GM12892 (cell line): ENCODE measurements at places on chromosomes 5 and 9.
A peak's percentile ranks its signal among the peaks of the same experiment; 100 is the strongest.

GRCh38 chr9:21454149-21454548 lies 13.9 kb downstream of the IFNA1 start:
- DNase-seq, result no peak

DNA sequence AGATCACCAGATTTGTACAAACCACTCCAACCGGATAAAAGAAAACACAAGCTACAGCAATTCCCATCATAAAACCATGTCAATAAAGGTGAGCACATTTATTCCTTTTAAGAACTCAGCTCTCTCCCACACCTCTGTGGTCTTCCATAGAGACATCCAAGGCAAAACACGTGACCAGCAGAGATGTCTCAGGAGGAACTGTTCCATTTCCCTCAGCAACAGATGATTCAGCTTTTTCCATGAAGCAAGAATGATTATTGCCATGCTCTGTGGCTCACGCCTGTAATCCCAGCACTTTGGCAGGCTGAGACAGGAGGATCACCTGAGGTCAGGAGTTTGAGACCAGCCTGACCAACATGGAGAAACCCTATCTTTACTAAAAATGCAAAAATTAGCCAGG lies 15.8 kb downstream of the GZMK start:
- no peak for DNase-seq

GRCh38 chr5:6711409-6712141 lies 1.7 kb upstream of the TENT4A start:
- DNase-seq, result no peak

DNA sequence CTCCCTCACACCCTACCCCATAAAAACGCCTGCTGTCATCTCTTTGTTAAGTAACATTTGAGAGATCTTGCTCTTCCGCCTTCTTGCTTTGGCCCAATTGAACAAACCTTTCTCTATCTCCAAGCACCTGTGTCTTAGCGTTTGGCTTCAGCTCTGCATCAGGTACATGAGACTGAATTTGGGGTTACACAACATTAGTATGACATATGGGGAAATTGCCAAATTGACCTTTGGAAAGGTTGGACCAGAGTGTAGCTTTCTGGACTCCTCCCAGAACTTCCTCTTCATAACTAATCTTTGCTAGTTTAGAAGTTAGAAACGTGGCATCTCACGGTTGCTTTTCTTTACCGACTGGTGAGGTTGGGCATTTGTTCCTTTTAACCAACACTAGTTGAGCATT lies 3.5 kb upstream of the EXOSC3 start:
- no peak for DNase-seq

DNA sequence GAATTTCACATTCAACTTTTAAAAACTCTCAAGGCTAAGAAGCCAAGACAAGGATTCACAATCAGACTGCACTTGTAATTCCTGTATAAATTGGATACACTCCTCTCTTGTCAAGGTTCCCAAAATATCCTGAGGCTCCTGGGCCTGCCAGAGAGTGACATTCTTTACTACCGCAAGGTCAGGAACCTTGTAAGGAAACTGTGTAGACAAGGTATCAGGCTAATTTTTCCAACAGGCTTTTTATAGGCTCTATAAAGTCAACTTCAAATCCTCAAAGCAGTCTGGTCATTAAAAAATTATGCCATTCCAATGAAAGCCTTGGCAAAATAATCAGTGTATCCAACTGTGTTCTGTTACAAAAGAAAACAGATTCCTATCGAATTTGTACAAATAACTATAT lies 15.5 kb upstream of the PAIP1 start:
- DNase-seq, result no peak

- DNase-seq, result no peak
These were observed 30.6 kb downstream of the KDM4C start for GRCh38 chr9:6788162-6789016.

GRCh38 chr9:109715344-109715743 lies 64.7 kb upstream of the PALM2AKAP2 start:
- no peak for DNase-seq

DNA sequence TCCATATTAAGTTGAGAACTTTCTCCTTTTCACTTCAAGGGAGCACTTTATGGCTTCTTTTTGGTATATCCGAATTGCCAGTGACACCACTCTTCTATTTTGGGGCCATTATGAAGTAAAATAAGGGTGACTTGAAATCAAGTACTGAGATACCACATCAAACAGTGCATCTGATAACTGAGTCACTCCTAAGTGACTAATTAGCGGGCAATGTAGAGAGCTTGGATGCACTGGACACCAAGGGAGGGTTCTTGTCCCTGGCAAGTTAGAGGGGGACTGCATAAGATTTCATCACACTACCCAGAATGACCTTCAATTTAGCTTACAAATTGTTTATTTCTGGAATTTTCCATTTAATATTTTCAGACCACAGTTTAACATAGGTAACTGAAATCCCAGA lies 813.9 kb upstream of the CDH10 start:
- DNase-seq, result no peak

DNA sequence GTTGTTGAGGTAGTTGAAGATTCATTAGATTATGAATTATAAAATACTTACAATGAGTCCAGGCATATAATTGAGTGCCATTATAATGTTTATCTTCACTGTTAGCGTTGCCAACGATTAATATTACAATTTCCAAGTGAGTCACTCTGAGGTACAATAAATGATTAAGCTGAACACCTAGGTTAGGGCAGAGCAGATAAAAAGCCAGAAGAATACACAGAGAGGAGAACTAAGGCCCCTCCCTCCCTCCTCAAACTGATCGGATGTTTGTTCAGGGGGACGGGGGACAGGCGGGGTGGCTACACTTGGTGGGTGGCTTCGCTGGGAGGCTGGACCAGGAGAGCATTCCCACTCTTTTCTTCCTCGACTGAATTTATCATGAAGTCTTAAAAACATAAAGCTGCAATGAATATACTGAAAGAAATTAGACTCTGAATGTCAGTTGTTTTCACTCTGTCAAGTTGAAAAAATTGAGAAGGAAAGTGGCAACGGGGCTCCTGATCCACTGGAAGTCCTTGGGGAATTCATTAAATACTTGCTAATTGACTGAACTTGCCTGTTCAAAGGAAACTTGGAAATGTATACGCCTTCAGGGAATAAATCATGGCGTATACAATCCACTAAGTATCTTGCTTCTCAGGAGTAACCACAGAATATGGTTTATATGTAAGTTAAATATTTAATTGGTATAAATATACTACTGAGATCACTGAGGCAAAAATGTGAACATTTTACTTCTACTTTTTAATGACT lies 198.1 kb downstream of the TSSK1B start:
- no peak for DNase-seq

- DNase-seq, result no peak
These were observed 105.1 kb upstream of the TNPO1 start for GRCh38 chr5:72711351-72711750.

GRCh38 chr9:83956436-83957247 lies 23.4 kb downstream of the HNRNPK start:
- DNase-seq, result peak; percentile 60

GRCh38 chr5:85500869-85501268 lies 1116.2 kb upstream of the EDIL3 start:
- DNase-seq, result no peak

DNA sequence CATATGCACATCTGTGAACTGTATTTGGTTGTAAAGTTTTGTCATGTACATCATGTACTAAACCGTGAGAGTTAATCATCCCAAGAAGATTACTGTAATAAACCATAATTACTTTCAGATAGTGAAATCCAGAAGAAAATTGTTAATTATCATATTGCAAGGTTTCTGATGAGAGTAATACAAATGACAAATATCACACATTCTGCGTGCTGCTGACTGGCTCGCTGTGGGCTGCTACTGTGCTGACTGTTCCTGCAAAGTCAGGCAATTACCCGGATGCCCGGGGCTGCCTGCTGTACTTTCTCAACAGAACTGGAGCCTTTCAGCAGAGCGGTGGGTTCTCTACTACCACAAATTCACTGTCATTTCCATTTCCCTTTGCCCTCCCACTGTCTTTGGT lies 68.3 kb downstream of the SMARCA2 start:
- no peak for DNase-seq

GRCh38 chr5:24208686-24209106 lies 436.1 kb downstream of the CDH10 start:
- DNase-seq, result no peak

GRCh38 chr9:17881371-17881770 lies 302.5 kb downstream of the SH3GL2 start:
- no peak for DNase-seq
